ENCODE measurements at places on chromosomes 3 and 15.

- DNase-seq: no peak
These were observed 4.1 kb downstream of the GALNT15 start for GRCh38 chr3:16178628-16178988.

GRCh38 chr3:169841171-169841570, 28.5 kb upstream of the LRRC34 start:
- no peak for DNase-seq

- DNase-seq: no peak
These were observed 26.2 kb downstream of the TM2D3 start for GRCh38 chr15:101625980-101626379.

DNA sequence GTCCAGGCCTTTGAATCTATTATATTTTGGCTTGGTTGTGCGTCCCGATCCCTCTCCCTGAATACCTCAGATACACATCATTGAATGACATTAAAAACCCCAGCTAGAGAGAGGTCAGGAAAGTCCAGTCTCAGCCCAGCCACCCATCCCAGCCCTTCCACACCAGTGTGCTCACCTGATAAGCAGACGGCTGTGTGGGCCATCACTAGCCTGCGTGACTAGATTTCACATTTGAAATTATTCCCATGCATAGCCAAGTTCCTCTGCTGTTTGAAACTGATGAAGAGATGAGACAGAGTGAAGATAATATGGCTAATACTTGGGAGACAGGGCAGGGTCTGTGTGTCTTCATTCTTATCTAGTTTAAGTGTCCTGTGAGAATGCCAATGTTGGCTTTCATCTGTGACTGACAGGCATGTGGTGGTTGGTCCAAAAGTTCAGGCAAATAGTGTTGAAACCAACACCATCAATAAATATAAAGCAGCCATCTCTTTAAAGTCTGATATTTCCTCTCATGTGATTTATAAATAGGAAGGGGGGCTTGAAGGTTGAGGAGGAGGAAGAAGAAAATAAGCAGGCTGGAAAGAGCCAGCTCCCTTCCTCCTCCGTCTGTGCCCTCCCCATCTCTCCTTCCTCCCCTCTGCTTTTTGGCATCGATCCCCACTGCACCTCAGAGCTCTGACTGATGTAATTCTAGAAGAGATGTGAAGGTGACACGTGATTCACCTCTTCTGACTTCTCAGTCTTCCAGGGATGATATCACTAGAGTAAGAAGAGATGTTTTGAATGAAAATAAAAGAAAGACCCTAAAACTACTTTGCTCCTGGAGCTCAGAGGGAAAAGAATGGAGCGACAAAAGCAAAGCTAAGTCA, 5.1 kb downstream of the FAM43A start:
- DNase-seq: no peak

DNA sequence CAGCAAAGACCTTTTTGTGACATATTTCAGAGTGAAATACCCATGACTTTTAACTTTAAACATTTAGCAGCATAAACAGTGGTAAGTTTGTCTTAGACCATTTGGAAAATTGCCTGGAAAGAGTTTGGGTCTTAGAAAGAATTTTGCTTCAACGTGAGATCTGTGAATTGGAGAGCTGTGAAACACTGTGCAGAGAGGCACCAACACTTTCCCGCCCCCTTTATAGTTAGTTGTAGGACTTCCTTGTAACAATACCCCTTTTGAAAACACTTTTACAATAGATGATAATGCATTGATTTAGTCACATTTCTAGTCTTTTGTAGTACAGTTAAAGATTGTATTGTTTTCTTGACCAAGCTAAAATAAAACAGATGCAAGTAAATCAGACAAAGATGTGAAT, 43.5 kb upstream of the MBNL1 start:
- no peak for DNase-seq

DNA sequence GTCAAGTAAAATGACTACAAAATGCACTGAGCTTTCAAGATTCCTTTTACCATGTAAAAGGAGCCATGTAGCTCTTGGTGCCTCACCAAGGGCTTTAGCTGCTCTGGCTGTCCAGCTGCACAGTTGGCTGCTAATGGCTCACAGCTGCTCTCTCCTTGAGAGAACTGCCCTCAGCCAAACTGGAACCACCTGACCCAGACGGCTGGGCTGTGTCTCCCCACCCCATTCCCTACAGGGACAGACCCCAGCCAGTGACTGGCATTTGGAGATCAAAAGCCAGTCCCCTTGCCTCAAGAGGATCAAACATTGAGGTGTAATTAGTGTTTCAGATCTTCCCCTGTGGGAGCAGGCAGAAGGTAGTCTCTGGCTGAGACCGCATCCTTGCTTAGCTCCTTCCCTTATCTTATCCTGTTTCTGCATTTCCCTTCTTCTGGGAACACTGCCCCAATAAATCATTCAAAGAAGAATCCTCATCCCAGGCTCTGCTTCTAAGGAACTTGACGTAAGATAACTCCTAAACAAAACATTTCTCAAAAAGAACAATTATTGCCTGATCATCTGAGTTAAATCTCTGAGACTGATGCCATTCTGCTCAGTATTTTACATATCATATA, 28.6 kb upstream of the UBE2E2 start:
- DNase-seq: no peak

DNA sequence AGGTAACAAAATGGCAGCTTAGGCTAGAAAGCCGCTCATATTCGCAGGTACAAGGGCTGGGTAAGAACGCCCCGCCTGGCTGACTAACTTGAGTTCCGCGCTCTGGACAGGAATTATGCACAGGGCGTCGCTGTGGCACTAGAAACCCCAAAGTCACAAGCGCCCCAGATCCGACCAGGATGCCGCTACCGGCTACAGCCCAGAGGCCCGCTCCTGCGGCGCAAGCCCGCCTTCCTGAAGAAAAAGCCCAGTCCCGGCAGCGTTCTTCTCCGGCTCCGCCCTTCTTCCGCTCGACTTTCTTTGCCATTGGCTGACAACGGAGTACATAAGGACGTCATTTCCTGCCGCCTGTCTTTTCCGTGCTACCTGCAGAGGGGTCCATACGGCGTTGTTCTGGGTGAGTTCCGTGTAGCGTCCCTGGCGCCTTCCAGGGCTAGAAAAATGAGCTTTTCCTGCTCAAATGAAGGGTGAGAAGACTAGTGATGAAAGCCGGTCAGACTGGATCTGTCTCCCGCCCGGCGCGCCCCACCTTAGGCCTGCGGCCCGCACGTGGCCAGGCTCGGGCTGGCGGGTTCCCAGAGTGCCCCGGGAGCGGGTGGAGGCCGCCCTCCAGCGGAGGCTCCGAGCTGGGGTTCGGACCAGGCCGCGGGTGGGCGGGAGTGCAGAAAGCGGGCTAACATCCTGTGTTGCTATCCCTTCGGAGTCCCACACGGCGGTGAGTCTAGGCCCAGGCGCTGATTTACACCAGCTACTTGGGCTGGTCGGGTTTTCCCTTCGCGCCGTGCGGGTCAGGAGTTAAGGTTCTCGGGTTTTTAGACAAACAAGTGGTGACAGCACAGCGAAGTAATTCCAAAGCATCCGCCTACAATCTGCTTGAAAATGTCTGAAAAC, at the start of gene RPSA:
RPSA (plus strand) TSS at position 353 of the 891 bp plus-strand sequence. CDS start 934 bp downstream, outside the sequence.
- DNase-seq: peak; percentile 93

- no peak for DNase-seq
These were observed 72.0 kb downstream of the LARS2 start for GRCh38 chr3:45460361-45460760.

DNA sequence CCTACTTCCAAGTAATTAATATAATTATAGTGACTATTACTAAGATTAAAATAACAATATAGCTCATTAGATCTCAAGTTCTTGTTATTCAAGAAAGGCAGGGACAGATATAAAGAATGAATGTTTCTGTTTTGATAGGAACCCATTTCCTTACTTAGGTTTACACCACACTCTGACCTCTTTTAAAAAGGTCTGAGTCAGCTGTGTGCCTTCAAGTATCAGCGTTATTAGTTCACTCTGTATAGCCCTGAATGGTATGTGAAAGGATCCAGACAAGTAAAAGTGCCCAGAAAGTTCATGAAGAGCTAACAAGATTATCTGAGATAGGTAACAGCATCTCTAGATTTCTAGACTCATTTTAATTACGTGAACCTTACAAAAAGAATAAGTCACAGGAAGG, 28.9 kb downstream of the PDCD10 start:
- DNase-seq: no peak

DNA sequence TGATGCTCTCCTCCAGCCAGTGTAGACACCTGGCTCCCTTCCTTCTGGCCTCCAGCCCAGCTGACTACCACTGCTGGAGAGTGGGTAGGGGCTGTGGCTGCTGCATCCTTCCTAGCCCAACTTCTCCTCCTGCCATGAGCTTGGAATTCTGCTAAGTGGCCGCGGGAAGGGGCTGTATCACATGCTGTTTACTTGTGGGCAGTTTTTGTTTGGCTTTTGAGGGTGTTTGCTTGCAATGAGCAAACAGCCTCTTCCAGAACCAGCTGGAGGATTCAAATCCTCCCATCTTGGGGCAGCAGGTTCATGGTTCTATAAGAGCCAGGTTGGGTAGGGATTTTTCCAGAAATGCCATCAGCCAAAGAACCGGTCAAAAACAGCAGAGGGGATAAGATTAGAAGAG, 9.0 kb downstream of the GASK1A start:
- DNase-seq: no peak

- DNase-seq: no peak
These were observed 133.6 kb upstream of the RAP2B start for GRCh38 chr3:153028381-153028780.

DNA sequence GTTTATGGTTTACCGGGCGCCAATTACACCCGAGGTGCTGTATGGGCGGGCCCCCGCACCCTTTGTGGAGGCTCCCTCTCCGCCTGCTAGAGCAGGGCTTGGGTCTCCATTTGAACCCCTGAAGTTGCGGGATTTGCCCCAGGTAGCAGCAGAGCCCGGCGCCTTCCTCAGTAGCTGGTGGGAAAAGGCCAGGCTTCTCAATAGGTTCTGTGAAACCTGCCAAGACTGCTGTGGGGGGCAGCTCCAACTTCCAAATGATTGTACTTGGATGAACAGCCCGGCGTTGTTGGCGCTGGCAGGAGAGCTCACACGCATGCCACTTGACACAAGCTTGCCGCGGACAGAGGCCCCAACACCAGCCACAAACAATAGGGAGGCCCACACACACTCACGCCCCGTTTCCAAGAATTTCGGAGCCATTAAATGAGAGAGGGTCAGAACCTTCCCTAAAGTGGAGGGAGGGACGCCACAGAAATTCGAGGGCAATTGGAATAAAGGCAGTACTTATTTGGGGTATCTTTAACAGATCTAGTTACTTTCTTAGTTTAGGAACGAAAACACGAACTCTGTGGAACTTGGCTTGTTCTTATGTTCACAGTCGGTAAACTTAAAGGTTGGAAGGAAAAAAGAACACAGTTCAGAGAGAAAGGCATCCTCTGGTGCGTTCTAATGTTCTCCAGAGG, 1.4 kb downstream of the EPHB3 start:
- DNase-seq: no peak
